T-cell (primary cell): ENCODE measurements at places on chromosomes 1 and 21. TPM values are rescaled to one million over a fixed set of nuclear protein-coding genes. Genes with fewer than 3 reads are reported as not detected.

DNA sequence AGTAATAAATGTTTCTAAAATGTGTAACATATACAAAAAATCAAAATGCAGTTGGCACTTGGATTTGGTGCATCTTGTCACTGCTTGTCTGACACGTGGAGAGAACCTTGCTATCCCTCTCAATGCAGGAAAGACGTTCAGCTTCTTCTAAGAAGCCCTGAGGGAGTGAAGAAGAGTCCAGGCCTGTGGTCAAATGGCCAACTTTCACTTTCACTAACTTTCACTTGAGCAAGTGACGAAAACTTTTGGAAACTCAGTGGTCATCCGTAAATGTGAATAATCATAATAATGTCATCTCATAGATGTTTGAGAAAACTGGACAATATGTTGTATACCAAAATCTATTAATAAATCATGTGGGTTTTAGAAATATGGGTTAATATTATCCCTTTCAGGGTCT lies 61.9 kb downstream of the ERG start:
- DNase-seq = no peak

DNA sequence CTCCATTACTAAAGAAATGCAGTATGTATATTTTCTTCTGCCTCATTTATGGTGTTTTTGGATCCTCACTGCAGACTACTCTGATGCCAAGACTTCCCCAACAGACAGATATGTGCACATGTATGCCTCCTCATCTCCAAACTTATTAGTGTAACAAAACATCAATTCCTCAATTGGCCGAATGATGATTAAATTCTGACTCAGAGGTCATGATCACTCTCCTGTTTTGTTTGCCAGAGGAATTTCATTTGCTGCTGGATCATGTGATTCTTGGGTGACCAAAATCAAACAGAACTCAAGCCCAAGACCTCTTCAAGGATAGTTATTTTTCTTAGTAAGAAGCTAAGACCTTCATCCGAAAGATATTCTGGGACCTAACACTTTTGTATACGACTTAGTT lies 227.6 kb downstream of the LMO4 start:
- no peak for DNase-seq

The CRYZL1 gene
- 47.8 TPM for total RNA-seq

The ERVH48-1 gene
- 0.43 TPM for total RNA-seq

The RPS8 gene
- 2,743 TPM for total RNA-seq
